ENCODE measurements at places on chromosomes 5 and 9. TPM values are rescaled to one million over a fixed set of nuclear protein-coding genes. Genes with fewer than 3 reads are reported as not detected.

GLDC gene
- total RNA-seq: 13.1 TPM

PAIP1 gene
- 118 TPM for total RNA-seq

ENG gene
- total RNA-seq: 0.37 TPM

IFNA21 gene
- not detected for total RNA-seq

TENT4A gene
- 19.4 TPM for total RNA-seq

BTNL9 gene
- total RNA-seq: 0.57 TPM

SOX30 gene
- 0.06 TPM for total RNA-seq

INSL6 gene
- not detected for total RNA-seq

IL4 gene
- total RNA-seq: not detected

RPL35 gene
- total RNA-seq: 3,129 TPM

PRELID2 gene
- 8.4 TPM for total RNA-seq

OMD gene
- not detected for total RNA-seq

DMRT3 gene
- not detected for total RNA-seq

CCDC180 gene
- 0.57 TPM for total RNA-seq

EFNA5 gene
- 21.3 TPM for total RNA-seq

CCL28 gene
- total RNA-seq: not detected

GARIN3 gene
- total RNA-seq: not detected

SMIM3 gene
- total RNA-seq: 4.1 TPM

GABRA1 gene
- total RNA-seq: not detected

Data from A549 treated with RU486 at 1 μM for 4 hours (cell line).